ENCODE measurements at places on chromosomes 3 and 15.

- DNase-seq, result no peak
These were observed 4.9 kb downstream of the PRRT3 start for GRCh38 chr3:9947025-9947995.

- peak; percentile 61 for DNase-seq
These were observed 162.9 kb downstream of the CHSY1 start for GRCh38 chr15:101088788-101089578.

GRCh38 chr3:16174026-16174355 lies 489 bp upstream of the GALNT15 start:
- DNase-seq, result no peak

DNA sequence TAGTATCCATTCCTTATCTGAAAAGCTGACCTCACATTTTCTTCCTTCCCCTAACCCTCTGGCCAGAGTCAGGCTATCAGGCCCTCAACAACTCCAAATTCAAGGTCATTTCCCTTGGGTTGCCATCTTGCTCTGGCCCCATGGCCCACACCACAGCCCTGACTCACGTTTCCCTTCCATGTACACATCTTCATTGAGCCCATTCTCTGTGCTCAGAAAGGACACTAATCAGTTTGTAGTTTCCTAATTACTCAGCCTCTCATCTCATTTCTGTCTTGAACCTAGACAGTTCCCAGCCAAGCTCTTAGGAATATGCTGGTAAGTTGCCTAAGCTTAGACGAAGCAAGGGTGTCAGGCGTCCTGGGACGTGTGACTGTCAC lies 14.9 kb downstream of the TGM5 start:
- no peak for DNase-seq

DNA sequence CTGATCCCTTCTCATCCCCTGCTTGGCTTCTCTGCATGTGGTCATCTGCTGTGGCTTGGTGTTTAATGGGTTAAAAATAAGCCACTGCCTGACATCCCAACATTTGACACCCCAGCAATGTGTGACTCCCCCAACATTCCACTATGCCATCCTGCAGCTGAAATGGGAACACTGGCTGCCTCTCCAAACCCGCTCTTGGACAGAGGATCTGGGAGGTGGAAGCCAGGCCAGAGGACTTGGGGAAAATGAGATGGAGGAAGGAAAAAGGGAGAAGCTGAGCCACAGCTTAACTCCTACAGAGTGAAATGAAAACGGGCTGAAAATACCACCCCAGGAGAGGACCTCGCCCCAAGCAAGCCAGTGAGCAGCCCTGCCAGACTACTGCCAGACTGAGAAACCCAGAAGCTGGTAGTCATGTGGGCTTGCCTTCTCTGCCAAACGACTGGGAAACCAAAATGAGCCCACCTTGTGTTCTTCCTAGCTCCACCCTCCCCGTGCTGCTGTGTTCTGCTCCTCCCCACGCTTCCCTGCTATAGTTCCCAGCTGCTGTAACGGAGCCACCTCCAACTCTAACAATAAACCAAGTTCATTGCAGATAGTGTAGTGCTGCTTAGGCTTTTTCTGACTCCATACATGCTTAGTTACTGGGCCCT lies 13.7 kb downstream of the MAP1A start:
- no peak for DNase-seq

DNA sequence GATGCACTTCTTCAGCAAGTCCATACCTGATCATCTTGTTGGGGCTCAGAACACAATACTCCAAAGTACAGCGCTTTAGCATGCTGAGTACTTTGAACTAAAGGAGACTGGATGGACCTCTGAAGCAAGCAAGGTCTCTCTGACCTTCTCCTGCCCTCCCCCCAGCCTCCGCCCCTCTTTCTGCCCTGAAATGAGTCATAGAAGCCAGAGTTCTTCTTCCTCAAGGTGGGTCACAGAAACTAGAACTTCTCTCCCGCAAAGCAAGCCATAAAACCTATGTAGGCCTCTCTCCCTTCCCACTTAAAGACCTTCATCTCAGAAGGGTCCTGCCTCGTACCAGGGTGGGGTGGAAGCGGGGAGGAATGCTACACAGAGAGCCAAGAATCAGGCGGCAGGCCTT lies 230.5 kb upstream of the PROK2 start:
- DNase-seq, result no peak

DNA sequence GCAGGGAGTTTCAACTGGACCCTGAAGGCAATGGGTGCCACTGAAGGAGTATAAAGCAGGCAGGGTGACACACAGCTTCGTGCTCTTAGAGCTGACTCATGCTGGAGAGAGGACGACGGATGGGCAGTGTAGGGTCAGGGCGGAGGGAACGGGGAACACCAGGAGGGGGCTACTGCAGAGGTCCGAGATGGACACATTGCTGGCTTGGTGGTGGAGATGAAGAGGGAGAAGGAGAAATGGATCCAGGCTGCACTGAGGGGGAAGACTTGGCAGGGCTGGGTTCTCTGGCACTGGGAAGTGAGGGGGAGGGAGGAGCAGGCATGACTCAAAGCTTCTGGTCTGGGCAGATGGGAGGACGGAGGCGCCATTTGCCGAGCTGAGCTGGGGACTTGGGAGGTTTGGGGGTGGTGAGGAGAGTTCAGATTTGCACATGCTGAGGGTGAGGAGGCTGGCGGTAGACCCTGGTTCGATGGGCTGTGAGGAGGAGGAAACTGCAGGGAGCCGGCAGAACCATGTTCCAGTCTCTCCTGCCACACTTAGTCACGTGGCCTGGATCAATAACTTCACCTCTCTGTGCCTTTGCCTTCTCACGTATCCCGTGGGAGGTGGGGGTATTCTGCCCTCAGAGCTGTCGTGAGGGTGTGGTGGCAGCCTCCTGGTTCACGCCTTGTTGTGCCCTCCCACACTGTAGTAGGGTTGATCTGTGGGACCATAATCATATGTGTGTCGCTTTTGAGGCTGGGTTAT lies 4.6 kb upstream of the KCTD6 start:
- no peak for DNase-seq

GRCh38 chr3:188351648-188352047 lies 197.7 kb downstream of the LPP start:
- no peak for DNase-seq

DNA sequence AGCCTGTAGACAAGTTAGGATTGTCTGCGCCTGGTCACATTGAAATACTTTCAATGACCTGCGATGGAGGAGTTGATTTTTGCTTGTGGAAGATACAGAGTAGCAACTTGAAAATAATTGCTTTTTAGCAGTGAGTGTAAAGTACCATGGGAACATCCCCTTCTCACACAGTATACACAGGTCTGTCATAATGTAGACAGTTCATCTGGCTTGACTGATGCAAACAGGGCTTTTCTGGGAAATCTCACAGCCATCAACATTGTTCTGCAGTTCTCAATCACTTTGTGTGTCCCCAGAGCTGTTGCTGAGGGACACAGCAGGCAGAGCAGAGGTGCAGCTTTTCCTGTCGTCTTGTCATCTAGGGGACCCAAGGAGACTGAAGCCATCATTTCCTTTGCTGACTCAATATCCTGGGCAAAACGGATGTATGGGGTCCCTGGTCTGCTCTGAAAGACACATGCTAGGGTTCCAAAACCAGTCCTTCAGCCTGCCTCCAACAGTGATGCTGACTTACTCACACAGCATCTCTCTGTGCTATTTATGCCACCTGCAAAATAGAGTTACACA lies 5.3 kb upstream of the REC114 start:
- no peak for DNase-seq

DNA sequence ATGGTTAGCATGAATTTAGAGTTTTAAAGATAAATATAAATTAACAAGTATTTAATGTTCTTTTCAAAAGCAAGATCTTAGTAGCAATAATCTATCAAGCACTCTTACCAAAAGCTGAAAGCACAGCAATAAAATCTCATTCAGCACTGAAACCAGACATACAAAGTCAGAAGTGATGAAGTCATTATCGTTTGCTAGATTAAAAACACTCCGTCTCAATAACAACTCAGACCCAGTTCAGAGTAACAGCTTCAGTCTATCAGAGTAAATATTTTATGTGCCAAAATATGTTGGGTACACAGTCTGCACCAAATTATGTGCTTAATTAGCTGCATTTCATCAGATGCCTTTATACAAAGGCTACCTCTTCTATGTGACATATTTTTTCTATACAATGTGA lies 41.6 kb downstream of the CPA3 start:
- no peak for DNase-seq

GRCh38 chr3:182795389-182795782 lies 2.1 kb downstream of the ATP11B start:
- peak; percentile 9 for DNase-seq

GRCh38 chr3:10015461-10015904 lies 10.8 kb upstream of the FANCD2 start:
- DNase-seq, result no peak

DNA sequence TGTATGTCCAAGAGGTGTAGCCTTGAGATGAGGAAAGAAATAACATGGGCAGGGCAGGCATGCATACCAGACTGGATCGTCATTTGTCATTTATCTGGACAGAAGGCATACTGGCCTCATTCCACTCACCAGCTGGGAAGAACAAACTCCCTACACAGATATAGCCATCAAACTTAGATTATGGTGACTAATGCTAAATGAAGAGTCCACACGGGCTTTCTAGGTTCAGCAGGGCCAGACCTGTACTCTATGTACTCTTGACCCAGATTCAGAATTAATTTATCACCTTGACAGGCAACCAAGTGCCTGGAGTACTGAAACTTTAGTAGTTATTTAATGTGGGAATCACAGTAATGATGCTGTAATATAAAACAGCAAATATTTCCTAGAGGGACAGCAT lies 164.3 kb upstream of the IL12A start:
- no peak for DNase-seq

DNA sequence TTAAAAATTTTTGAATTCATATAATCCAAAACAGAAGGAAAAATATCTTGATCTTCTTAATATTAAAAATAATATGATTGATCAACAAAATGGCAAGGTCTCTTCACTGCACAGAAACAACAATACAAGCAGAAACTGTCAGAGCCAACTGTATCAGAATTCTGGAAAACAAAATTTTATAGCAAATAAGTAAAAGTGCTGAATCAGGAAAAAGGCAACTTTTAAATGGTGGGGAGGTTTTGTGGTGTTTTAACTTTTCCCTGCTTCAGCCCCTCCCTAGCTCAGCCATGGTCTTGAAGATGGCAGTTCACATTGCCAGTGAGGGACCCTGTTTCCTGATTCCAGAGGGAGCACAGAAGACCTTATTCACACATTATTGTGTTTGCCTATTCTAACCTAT lies 37.6 kb downstream of the SPESP1 start:
- no peak for DNase-seq
